ENCODE measurements at places on chromosomes 5 and 9.

DNA sequence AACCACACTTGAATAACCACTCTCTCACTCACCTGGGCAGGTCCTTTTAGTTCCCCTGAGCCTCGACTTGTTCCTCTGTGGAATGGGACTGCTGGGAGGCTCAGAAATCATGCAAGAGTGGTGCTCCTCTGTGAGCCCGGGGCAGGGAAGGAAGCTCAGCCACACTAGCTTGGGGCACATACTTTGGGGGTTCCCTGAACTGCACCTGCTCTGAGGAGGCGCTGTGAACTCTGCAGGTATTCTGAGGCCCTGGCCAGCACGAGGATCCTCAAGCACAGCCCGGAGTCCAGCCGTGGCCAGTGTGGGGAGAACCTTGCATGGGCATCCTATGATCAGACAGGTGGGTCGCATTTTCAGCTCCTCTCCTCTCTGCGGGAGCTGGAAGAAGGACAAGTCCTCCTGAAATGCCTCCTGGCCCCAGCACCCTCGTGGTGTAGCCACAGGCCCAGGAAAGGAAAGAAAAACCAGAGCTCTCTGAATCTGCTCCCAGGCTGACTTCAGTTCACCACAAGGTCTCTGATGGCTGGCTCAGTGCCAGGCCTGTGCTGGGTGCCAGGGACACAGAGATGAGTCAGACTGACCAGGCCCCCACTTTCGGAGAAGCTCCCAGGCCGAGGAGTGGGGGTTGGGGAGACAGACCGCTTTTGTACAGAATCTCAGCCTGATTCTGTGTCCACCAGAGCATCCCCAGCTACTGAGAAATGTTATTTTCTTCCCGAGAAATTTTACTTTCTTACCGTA is 11.9 kb downstream of the GLIPR2 start:
- DNase-seq = peak; percentile 99

DNA sequence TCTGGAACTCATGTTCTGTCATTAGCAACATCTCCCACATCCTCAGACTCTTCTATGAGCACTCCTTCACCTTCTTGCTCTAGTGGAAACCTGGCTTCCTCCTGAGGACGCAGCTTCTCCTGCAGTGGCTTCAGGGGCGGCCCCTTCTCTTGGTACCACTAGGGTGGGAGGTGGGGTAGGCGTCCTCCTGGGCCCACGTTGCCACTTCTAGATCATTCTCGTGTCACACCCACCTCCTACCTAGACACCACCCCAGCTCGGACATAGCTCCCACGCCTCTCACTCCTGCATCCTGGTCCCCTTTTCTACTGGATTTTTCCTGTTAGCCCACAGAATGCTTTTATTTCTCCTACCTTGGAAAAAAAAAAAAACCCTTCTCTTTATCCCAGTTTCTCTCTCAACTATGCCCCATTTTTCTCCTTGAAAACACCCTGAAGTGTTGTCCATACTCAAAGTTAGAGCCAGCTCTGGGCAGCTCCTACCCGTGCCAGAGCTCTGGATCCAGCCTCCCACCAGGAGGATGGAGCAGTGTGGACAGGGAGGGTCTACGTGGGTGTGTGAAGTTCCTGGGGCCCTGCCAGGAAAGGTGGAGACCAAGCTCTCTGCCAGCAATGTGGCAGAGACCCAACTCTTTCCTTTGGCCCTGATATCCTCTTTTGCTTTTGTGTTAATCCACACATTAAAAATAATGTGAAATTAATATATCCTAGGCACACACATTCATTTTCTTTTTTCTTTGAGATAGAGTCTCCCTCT is 179.2 kb downstream of the HSPA4 start:
- no peak for DNase-seq

DNA sequence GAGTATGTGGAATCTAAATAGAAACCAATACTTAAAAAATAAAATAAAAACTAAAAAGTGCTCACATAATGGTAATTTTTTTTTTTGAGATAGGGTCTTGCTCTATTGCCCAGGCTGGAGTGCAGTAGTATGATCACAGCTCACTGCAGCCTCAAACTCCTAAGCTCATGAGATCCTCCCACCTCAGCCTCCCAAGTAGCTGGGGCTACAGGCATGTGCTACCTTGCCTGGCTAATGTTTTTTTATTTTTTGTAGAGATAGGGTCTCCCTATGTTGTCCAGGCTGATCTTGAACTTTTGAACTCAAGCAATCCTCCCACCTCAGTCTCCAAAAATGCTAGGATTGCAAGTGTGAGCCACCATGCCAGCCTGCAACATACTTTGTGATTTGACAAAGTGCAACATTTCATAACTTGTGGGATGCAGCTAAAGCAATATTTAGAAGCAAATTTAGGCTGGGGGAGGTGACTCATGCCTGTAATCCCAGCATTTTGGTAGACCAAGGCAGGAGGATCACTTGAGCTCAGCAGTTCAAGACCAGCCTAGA is 18.4 kb downstream of the AP3B1 start:
- DNase-seq = no peak

DNA sequence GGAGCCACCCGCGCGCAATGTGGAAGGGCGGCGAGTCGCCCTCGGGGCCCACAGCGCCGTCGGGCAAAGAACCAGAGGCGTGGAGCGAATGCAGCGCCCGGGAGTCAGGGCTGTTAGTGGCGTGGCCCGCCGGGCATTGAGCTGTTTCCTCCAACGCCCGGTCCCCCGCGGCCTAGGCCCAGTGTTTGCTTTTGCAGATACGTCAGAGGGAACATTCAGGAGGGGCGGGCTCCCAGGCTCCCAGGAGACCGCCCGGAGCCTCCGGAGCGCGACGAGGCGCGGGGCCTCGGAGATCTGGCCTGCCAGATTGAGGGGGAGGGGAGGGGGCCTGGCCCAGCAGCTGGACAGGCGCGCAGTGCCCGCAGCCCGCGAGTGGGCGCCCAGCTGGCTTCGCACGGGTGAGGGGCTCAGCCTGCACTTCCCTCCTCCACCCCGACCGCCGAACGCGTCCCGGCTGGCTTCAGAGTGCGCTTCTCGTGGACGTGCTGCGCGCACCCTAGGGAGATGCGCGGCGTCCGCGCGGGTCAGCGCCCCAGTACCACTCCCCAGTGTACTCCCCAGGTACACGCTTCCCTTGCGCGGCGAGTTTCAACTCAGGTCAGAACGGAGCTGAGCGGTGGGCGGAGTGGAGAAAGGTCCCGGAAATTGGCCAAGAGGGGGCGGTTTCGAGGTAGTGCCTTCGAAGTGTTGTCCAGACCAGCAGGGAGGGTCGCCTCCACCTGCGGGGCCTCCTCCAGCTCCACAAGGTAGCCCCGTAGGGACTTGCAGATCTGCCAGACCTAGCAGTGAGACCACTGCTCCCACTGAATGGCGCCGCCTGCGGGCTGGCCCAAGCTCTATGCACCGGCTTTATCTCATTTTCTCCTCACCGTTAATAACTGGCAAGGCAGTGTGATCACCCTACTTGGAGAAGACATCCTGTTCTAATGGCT is 130.4 kb downstream of the TMEM174 start:
- no peak for DNase-seq

GRCh38 chr9:655875-656274 is 185.6 kb upstream of the DMRT1 start:
- DNase-seq = peak; percentile 17

- DNase-seq = peak; percentile 77
These were observed 891.3 kb downstream of the TLE1 start for GRCh38 chr9:80797831-80798688.

DNA sequence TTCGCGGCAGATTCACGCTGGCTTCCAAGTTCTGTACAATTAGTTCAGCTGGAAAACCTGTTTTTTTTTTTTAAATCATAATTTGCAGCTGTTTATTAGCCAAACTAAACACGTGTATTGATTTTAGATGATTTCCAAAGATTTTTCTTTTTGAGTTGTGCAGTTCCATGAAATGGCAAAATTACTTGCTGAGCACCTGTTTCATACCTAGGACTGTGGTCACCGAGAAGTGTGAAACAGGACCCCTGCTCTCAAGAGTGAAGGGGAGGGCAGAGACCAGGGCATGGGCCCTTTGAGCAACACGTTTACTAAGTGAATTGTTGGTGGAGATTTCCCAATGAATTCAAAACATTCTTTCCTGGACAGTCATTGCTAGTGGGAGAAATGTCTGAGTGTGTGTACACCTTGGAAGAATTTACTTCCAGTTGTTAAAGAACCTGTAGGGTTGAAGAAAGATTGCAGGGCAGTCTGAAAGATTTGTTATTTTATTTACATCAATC is 688 bp downstream of the SNX24 start:
- DNase-seq = peak; percentile 58

DNA sequence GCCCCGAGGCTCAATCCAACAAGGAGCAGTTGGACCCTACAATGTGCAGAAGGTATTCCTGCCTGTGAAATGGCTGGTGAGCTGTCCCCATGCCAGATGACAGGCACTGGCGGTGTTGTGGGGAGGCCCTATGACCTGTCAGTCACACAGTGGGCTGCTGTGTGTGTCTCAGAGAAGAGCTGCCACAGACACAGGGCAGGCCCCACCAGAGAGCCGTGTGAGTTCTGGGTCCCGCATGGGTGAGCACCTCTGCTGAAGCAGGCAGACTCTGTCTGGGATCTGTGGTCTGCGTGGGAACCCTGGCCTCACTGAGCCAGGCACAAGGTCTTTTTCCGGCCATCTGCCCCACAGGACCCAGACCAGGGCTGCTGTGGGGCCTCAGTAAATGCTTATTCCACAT is 37.3 kb upstream of the PITX1 start:
- no peak for DNase-seq

- no peak for DNase-seq
These were observed 54.9 kb upstream of the DAB2IP start for GRCh38 chr9:121596515-121596914.

GRCh38 chr9:98642661-98643312 is 65.9 kb downstream of the GABBR2 start:
- DNase-seq = no peak

- peak; percentile 2 for DNase-seq
These were observed 58.7 kb downstream of the FAT2 start for GRCh38 chr5:151532416-151532815.

DNA sequence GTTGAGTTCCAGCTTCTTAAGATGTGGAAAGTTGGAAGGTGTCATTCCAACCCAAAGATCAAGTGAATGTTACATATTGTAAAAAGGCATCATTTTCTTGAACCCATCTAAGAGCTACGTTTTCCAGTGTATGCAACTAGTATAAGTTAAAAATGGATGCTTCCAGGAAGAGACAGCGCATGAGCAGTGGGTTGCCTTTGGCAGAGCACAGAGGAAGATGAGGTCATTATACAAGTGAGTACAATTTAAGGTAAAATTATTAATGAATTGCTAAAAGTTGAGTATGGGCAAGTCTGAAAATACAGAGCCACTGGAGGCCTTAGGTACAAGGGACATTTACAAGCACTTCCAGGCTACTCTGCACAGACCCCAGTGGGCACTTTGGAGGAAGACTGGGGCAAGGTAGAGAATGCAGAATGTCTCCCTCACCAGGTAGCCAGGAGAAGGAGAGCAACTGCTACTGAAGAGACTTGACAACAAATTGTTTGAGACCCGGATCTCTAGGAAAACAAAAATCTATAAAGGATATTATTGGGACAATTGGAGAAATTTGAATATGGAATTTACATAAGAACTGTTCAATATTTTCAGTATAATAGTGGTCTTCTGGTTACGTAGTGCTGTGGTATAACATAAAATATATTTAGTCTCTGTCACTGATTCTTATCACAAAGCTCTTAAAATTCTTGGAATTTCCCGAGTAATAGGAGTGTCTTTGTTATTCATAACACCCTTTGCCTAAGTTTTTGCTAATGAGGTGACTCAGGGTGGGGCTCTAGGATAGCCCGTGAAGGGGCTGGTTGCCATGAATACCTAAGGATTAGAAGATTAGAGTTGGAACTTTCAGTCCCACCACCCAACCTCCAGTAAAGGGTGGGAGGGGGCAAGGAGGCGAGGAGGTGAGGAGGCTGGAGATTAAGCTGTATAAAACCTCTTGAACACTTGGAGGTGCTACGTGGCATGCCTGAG is 129.9 kb upstream of the FER start:
- DNase-seq = no peak

GRCh38 chr5:172424111-172424490 is 30.2 kb downstream of the SH3PXD2B start:
- peak; percentile 67 for DNase-seq

DNA sequence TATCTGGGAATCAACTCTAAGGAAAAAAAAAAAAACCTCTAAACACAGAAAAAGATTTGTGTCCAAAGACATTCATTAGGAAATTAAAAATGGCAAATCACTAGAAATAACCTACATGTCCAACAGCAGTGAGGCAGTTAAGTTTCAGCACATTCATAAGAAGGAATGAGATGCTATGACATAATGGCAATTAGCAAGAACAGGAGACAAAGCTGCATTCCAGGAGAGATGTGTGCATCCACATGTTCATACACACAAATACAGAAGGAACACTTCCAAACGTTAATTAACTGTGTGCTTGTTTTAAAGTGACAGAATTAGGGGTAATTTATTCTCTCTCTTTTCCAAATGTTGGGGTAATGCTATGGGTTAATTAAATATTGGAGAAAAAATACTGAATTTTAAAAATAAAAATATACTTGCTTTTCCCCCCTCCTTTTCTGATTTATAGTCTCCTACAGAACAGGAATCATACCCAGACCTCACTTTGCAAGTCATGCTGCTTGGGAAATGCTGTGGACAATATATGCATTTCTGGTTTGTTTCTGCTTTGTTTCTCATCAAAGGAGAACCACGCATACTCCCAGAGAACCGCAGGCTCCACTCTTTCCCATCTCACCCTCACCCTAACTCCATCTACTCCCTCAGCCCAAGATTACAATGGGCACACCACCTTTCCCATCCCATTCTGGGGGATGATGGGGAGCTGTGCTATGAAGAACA is 114.1 kb downstream of the CDK5RAP2 start:
- no peak for DNase-seq

DNA sequence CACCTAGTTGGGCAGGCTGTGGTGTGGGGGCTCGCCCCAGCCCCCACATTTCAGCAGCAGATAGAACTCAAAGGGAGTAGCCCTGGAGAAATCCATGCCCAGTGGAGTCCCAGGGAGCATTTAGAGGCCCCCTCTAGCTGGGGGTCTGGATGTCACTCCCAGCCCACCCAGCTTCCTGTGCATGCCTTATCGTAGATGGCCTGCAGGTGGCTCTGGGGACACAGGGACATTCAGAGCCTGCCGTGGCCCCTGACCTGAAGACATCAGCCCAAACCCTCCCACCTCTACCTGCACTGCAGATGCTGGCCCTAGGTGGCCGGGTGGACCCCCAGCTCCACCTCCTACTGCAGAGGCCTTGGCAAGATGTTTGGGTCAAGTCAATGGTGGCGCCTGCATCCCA is 49.0 kb upstream of the LMX1B start:
- no peak for DNase-seq

DNA sequence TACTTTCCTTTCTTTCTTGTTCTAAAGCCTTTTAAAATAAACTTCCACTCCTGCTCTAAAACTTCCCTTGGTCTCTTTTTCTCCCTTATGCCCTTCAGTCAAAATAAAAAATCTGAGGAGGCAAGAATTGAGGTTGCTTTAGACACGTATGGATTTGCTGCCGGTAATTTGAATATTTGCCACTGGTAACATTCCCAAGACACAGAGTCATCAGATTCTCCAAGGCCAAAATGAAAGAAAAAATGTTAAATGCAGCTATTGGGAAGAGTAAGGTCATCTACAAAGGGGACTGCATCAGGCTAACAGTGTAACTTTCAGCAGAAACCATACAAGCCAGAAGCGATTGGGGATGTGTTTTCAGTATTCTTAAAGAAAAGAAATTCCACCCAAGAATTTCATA is 311.1 kb downstream of the CDH18 start:
- peak; percentile 25 for DNase-seq

- peak; percentile 91 for DNase-seq
These were observed 72.0 kb downstream of the SEMA6A start for GRCh38 chr5:116502616-116503015.

GRCh38 chr5:129051283-129051682 is 43.3 kb upstream of the ISOC1 start:
- DNase-seq = no peak
